HFF-Myc (cell line): ENCODE measurements at places on chromosomes 6 and 20.

DNA sequence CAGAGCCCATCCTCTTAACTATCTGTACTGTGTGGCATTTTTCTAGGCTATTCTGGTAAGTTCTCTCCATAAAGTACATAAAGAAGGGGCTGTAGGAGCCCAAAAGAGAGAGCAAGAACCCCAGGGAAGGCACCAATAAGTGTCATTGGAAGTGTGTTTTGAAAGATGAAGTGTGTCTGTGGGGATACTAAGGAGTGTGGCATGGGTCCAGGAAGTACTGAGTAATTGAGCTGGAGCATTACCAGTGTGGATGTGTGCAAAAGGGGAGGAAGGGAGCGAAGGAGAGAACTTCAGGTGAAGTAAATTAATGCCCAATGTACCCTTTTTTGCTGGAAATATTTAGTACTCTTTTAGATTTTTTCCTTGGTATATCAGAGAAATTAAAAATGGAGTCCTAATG, 63.9 kb downstream of the KCNS1 start:
- DNase-seq = no peak

- no peak for DNase-seq
These were observed 32.8 kb upstream of the NTSR1 start for GRCh38 chr20:62675877-62676260.

- no peak for DNase-seq
These were observed 9.2 kb downstream of the FOXA2 start for GRCh38 chr20:22575087-22575721.

GRCh38 chr6:25606151-25606550, 45.9 kb upstream of the SCGN start:
- no peak for DNase-seq

GRCh38 chr20:56995635-56996075, 270.8 kb downstream of the BMP7 start:
- DNase-seq = no peak

DNA sequence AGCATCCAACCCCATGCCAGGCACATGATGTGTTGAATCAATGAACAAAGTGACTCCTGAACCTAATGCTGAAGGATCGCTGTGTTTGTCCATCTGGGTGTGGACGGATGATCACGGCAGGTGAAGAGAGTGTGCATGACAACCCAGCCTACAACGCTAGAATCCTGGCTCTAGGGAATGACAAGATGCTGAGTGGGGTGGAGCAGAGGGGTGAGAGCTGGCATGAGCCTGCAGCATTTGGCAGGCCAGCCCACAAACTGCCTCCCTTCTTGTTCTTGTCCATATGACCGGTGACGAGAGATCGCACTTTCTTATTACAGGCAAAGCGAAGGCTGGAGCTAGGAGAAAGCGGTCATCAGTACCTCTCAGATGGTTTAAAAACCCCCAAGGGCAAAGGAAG, 54.7 kb upstream of the CDKAL1 start:
- DNase-seq = no peak
